ENCODE measurements at places on chromosomes 16 and 17.

- no peak for DNase-seq
Observed at GRCh38 chr17:29090108-29090507, 47.2 kb downstream of the PIPOX start.

DNA sequence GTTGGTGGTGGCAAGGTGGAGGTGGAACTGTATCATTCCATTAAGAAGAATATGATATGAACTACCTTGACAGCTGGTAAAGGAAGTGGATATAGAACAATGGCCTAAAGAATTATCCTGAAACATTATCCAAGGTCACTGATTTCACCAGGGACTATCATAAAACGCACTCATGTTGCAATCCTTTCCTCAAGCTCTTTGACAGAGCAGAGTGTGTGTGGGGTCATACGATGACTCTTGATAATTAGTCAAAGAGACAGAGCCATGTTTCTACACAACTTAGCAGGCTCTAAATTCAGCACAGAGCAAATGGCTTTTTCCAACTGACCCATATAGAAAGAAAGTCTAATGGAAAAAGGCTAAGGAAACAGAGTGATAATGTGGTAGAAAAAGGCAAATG is 126.4 kb upstream of the ANKFN1 start:
- no peak for DNase-seq

DNA sequence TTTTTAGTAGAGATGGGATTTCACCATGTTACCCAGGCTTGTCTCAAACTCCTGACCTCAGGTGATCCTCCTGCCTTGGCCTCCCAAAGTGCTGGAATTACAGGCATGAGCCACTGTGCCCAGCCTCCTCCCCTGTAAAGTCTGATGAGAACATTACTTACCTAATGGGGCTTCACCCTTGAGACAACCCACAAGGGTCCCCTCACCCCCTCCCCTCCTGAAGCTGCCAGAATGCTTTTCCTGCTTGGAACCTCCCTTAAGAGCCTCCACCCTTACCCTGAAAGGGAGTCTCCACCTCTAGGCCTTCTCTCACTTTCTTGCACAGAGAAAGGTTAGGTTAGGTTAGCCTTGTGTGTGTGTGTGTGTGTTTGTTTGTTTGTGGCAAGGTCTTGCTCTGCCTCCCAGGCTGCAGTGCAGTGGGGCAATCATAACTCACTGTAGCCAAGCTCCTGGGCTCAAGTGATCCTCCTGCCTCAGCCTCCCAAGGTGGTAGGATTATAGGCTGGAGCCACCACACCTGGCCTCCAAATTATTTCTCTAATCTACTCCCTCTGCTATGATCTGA is 8.9 kb downstream of the SLC5A11 start:
- DNase-seq, result no peak

GRCh38 chr17:6429266-6429665 is 5.7 kb downstream of the AIPL1 start:
- DNase-seq, result no peak

- peak; percentile 96 for DNase-seq
Observed at GRCh38 chr16:4298761-4299522, 16.9 kb upstream of the GLIS2 start.

- DNase-seq, result no peak
Observed at GRCh38 chr16:50635505-50636392, 45.4 kb downstream of the SNX20 start.

- no peak for DNase-seq
Observed at GRCh38 chr16:56966093-56966475, 4.3 kb downstream of the CETP start.

DNA sequence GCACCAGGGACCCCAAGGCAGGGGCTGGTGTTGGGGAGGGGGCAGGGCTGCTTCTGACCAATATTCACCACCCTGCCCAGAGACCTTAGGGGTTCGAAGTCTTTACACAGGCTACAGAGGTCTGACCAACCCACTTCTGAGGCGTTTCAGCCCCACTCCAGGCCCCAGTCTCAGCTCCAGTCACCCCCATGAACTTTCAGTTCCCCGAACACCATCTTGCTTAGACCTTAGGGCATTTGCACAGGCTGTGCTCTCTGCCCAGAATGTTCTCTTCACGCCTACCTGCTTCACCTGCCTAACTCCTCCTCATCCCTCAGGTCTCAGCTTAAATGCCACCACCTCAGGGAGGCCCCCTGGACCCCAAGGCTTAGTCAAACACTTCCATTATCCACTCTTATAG is 25.8 kb upstream of the CPNE2 start:
- no peak for DNase-seq

DNA sequence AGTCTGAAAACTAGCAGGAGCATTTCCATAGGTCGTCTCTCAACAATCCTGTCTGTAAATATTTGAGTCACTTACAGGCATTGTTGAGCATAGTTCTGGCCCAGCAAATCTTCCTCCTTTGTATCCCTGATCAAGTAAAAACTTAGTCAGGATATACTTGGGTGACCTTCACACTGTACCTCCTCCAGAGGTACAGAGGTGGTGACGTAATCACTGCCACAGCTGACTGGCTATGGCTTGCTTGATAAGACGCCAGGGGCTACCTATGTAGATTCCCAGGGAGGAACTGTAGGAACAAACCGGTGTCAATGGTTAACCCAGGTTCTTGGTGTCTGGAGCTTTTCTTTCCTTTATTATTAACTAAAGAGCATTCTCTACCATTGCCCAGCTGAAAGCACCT is at the start of gene KCNJ16:
Gene KCNJ16 (plus strand): TSS at position 270 of the 400 bp plus-strand sequence. CDS start 56,863 bp downstream, outside the sequence.
- no peak for DNase-seq

DNA sequence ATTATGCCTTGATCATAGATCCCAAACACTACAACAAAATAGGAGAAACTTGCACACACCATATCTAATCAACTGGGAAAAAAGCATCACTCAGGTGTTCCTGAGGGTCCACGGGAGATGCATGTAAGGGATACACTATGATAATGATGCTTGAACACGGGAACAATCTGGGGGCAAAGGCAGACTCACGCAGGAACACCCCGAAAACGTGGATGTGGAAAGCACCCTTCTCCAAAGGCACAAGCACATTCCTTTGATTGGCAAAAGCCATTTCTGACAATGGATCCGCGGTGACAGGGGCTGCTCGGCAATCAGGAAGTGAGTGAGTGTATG is 1.3 kb downstream of the ZNF652 start:
- no peak for DNase-seq

Data from fibroblast of skin of right biceps (primary cell).